HFF-Myc (cell line): ENCODE measurements at places on chromosomes 1 and 21.

GRCh38 chr1:86823821-86824500 lies 90.0 kb downstream of the SELENOF start:
- DNase-seq, result no peak

DNA sequence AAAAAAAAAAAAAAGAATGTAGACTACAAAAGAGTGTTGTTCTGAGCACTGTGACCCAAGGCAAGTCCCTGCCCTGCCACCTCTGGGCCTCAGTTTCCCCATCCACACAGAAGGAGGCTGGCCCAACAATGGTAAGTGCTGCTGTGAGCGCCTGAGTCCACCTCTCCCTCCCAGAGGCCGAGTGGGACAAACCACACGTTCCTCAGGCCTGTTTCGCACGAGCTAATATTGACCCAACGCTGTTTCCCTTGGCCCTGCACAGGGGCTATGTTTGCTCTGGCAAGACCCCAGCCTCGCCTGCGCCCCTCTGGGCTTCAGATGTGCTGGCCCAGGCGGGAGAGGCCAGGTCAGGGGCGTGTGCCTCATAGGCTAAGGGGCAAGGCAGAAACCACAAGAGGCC lies 12.6 kb upstream of the LAPTM5 start:
- DNase-seq, result no peak

DNA sequence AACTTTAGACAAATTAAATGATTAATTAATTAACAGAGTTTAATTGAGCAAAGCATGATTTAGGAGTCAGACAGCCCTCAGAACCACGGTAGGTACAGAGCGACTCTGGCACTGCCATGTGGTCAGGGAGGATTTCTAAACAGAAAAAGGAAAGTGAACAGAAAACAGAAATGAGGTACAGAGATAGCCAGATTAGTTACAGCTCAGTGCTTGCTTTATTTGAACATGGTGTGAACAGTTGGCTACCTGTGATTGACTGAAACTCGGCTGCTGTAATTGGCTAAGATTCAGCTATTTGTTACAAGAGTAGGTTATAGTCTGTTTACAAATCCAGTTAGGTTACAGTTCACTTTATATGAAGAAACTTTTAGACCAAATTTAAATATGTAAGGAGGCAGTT lies 163.0 kb upstream of the TNR start:
- no peak for DNase-seq

GRCh38 chr1:7585216-7585907 lies 185.7 kb upstream of the VAMP3 start:
- no peak for DNase-seq

- no peak for DNase-seq
Observed at GRCh38 chr1:8595941-8596340, 221.5 kb downstream of the RERE start.

DNA sequence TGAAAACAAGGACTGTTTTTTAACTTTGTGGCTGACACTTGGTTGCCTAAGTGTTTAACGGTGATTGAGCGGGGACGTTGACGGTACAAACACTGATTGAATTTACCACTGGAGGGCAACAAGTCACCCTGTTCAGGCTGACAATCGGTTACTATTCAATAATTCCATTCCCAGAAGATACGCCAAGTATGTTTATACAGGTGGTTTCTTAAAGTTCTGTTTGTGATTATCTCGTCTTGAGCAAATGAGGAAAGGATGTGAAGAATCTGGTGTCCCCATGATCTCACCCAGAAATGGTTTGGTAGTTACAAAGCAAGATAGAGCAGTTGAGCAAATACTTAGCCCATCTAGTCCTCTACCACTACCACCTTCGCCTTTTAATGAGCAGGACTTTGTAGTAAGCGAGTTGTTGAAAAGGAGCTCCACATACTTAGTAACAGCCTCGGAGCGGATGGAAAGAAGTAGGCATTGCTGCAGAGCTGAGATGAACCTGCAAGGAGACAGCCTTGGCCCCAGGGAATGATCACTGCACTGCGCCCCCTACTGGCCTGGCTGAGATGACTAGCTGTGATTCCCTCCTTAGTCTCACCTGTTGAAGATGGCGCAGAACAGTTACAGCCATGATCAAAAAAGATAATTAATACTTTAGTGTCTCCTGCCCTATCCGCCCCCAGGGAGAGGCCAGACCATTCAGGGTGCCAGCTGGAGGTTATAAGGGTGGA lies 36.3 kb downstream of the IFNAR1 start:
- DNase-seq, result peak; percentile 83

- DNase-seq, result no peak
Observed at GRCh38 chr1:241976229-241976628, 18.7 kb downstream of the BECN2 start.

GRCh38 chr1:242425232-242425631 lies 99.3 kb downstream of the PLD5 start:
- DNase-seq, result no peak

DNA sequence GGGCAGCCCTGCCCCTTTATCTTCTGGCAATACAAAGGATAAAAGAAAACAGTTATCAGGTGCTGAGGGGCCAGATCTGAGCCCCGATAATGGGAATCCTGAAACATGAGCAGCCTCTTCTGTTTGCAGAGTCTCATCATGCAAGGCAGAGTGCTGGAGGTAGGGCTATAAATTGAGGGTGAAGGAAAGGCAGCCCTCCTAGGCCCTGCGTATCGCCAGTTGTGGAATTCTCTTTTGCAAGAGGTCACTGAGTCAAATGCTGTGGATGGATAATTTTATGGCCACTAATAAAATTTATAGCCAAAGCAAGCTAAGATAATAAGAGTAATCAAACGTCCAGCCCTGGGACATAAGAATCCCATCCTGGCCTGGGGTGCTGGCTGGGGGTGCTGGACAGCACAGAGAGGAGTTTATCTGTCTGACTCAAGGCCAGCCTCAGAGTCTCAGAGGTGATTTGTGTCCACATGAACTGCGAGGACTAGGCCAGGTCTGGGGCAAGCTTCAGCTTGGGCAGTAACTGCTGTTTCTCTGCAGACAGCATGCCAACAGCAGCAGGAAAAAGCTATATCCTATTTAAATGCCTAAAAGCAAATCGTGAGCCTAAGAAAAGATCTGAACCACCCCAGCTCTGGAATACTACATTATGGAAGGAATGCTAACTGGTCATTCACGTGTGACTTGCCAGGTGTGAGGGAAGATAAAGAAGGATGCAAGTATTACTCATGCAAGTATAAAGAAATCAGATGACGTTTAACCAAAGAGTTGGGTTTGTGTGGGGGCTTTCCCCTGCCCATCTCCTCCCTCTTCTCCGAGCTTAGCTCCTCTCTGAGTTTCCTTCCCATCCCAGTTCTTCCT lies 254.8 kb downstream of the KIF26B start:
- no peak for DNase-seq

- no peak for DNase-seq
Observed at GRCh38 chr1:213163278-213163711, 112.3 kb downstream of the RPS6KC1 start.

- DNase-seq, result no peak
Observed at GRCh38 chr1:204630132-204630905, 55.2 kb downstream of the LRRN2 start.

DNA sequence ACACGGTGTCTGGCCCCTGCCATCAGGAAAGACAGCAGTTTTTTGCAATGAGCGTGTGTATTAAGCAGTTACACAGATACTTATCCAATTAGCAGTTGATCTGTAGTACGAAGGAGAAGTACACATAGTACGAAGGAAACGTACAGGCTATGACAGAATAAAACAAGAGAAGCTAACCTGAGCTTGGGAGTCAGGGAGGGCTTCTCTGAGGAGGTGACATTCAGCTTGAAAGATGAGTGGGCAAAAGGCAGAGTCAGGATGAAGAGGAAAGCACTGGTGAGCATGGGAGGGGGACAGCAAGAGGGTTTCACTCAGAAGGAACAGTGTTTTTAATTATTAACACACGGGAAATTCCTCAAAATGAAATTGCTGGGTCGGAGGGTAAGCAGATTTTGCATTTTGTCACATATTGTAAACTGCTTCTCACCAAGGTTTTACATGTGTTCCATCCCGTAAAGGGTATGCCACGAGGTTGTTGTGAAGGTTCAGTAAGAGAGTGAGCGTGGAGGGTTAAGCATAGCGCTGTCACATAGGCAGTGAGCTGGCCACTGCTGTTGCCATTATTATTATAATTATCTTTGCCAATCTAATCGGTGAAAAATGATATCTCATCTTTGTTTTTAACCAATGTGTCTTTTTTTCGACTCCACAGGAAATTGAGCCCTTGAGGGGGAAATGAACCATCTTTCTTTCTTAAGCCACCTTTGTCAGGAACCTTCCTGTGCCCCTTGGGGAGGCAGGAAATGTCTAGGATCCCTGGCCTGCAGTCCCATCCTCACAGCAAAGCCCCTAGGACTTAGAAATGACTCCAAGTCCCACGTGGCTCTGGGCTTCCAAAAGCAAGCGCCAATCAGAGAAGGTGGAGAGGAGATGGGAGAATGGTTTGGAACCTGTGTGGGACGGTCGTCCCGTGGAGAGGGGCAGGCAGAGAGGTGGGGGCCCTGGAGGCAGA lies 47.3 kb upstream of the POU3F1 start:
- DNase-seq, result no peak

DNA sequence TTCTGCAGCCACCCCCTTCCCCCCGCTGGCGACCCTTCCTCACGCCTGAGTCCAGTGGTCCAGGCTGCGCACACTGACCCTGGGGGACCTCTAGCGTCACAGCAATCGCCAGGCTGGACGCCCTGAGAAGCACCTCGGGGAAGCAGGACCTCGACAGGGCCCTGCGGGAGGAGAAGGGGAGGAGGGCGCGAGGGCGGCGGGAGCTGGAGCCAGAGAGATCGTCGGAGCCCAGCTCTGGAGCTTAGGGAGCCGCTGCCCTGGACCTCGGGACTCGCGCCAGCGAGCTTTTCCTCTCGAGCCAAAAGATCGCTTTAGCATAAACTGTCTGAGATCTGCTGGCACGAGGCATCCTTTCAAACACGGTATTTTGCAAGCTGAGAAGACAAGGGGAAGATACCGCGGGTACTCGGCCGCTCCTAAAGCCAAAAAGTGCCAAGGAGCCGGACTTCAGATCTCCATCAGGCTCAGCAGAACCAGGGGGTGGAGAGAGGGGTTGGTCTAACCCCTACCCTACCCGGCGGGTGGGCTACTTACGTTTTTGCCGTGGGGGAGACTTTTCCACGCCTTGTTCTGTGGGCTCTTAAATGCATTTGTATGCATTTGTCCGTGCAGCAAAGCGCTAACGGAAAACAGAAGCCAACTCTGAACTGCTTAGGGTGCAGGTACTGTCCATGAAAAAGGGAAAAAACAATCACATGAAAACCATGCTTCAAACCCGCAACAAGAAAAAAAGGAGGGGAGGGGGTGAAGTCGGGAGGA lies 586 bp downstream of the COL24A1 start:
- DNase-seq, result no peak

DNA sequence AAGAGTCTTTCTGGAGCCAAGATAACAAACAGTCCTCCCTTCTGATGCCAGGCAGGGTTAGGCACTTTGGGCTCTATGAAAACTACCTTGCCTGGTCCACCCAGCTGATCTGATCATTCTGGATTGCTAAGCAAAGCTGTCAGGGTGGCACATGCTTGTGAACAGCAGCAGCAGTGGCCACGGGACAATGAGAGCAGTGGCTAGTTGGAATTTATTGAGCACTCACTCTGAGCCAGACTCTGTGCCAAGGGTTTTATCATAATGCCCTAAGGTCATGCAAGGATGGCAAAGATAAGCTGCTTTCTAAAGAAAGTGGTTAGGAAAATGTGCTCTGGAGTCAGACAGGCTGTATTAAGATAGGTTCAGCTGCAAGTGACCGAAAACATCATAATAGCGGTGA lies 390.4 kb upstream of the VAMP3 start:
- no peak for DNase-seq

DNA sequence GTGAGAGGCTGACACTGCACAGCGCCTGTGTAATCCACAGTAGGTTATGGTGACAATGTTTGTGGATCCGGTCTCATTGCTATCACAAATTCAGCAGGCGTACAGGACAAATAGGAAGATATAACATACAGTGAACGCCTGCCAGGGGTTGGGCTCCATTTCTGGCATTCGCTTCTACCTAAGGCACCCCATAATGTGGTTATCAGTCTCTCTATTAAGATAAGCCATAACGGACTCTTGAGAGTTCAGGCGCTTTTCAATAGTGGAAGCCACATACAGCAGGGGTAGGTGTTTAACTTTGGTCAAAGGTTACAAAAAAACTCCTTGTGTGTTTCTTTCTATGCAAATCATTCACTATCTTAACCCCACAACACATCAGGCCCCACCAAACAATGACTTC lies 72.8 kb downstream of the SIPA1L2 start:
- no peak for DNase-seq

GRCh38 chr1:53944469-53945182 lies 873 bp downstream of the IFT25 start:
- no peak for DNase-seq

GRCh38 chr1:81950037-81950436 lies 149.3 kb downstream of the ADGRL2 start:
- no peak for DNase-seq

GRCh38 chr1:147270721-147271120 lies 28.2 kb downstream of the CHD1L start:
- DNase-seq, result no peak

DNA sequence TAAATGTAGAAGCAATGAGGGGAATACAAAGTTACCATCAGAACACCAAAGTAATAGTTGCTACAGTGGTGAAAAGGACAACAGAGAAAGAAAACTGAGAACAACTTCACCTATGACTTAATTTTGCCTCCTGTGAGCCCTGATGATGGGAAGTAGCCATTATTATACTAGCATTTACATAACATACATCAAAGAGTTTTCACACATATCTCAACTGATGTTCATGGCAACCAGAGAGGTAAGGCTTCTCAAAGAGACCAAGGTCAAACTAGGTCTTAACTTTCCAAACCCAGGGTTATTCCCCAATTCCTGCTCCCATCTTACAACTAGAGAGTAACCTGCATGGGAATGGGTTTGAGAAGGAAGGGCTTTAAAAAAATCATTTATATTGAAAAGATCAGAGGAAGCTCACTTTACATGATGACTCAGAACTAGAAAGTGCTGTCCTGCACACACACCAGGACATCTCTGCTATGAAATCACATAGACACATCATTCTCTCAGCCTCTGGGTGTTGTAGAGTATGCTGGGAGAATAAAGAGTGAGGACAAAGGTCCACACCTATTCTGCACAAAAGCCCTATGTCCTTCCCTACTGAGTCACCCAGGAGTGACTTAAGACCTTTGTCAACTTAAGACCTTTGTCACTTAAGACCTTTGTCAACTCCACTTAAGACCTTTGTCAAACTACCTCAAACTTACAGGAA lies 179.7 kb downstream of the TNFSF18 start:
- no peak for DNase-seq

- DNase-seq, result no peak
Observed at GRCh38 chr1:28507646-28508434, 2.0 kb downstream of the RCC1 start.

- DNase-seq, result no peak
Observed at GRCh38 chr1:159918352-159919200, 6.7 kb downstream of the TAGLN2 start.
